ENCODE measurements at places on chromosomes 6 and 20.

- DNase-seq = no peak
These were observed 42.9 kb upstream of the FAM83D start for GRCh38 chr20:38883081-38883980.

DNA sequence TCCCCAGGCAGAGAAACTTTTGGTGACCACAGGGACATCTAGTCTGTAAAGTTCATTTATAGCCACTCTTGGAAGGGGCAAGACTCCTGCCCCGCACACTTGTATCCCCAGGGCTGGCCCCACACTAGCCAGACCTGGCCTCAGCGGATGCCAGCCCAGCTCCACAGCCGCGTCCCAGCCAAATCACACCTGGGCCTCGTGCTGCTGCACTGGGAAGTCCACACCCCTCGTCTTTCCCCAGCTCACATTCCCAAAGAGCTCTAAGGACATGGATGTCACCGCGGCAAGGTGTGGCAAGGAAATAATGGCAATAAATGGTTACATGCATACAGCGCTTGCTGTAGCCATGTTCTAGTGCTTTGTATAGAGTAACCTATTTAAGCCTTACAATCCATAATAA is 8.6 kb downstream of the IP6K3 start:
- no peak for DNase-seq

- DNase-seq = no peak
These were observed 441.4 kb downstream of the COL12A1 start for GRCh38 chr6:74764486-74764885.

DNA sequence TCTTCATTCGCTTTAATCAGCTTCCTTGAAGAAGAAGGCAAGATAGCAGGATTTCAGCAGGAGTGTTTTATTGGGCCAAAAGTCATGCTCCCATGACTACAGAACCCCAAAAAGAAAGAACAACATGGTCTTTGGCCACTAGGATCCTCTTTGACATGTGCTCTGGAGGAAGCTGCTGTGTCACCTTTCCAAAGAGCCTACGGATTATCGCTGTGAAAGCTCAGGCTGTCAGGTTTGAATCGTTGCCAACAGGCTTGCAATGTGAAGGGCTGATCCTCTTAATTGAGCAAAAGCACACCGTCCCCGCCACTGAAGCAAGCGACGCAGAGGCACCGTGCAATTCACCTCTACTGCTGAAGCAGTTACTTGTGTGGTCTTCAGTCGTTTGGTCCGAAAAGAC is 29.0 kb downstream of the MYLIP start:
- DNase-seq = no peak

DNA sequence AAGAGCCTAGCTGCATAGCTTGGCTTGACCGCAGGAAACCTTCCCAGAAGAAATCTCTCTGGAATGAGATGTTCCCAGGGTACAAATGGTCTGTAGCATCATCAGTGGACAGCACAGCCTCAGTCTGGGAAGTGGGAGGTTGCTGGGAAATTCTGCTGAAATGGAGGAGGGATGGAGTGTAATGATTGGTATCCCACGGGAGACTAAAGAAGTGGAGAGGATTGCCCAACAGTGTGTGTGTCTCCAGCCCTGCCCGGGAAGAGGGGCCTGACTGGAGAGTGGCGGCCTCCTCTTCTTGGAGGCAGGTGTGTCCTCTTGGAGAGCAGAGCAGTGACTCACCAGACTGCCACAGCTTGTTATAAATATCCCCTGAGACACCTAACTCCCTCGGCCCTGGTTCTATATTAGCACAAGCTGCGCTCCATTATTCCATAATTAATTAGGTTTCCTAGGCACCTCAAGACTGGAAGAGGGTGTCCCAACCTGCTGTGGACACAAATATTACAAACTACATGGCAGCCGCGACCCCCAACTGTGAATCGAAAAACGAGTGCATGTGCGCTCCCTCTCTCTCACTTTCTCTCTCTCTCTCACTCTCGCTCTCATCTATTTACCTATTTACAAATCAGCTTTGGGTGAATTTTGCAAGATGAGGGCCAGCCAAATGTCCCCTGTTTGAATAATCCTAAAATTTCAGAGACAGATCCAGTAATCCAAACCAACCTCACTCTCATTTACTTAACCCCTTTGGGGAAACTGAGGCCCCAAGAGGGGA is 68.8 kb downstream of the FGD2 start:
- DNase-seq = no peak

GRCh38 chr6:80235647-80236046 is 129.2 kb downstream of the BCKDHB start:
- no peak for DNase-seq

DNA sequence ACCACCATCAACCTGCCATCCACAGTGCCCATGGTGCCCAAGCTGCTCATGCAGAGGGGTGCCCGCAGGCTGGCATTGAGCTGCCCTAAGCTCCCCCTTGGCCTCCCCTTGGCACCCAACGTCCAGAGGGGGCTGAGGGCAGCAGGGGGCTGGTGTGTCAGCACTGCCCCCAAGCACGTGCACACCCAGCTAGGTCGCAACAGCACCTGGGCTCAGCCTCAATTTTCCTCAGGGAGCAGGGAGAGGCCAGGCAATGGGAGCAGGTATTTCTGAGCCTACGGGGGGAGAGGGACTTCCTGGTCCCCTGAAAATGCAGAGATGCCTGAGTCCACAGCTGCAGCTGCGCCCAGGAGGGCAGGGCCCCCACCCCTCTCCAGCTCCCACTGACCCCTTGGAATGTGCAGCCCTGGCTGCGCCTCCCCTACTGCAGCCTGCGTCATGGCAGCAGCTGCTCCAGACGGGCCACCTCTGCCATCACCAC is 204.2 kb downstream of the ANKRD60 start:
- no peak for DNase-seq

DNA sequence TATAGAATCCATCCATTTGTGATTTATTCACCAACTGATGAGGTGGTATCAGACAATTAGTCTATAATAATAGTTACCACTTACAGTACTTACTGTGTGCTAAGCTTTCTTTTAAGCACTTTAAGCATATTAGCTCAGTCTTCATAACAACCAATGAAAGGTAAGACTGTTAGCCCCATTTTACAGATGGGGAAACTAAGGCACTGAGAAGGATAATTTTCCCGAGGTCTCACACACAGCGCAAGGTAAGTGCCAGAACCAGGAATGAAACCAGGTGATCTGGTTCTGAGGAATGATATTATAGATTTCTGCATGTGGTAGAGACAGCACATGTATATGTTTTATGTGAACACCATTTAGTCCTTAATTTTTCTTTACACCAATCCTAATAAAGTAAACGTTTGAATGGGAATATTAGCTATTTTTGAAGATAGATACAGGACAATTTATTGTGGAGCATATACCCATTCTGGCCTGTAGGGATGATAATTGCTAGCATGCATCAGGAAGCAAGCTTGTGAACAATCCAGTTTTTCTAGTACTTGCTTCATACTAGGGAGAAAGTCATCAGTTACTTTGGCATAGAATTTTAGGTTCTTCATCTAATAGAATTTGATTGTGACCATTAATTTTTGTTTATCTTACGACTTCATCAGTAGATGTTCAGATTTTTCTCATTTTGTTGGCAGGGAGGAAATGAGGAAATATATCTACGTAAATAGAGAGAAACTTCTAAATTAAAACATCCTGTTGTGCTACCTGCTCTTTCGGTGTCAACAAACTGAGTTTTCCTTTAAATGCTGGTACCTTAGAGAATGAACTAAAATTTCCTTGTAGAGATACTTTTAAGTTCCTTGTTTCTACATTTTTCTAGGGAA is 3.0 kb downstream of the YWHAB start:
- no peak for DNase-seq

GRCh38 chr6:69106511-69106910 is 471.4 kb downstream of the ADGRB3 start:
- no peak for DNase-seq

GRCh38 chr6:53240139-53240538 is 91.5 kb upstream of the GCM1 start:
- DNase-seq = no peak

- no peak for DNase-seq
These were observed 68.8 kb downstream of the IBTK start for GRCh38 chr6:82178759-82179112.

- no peak for DNase-seq
These were observed 130.1 kb downstream of the NFATC2 start for GRCh38 chr20:51412333-51412871.

DNA sequence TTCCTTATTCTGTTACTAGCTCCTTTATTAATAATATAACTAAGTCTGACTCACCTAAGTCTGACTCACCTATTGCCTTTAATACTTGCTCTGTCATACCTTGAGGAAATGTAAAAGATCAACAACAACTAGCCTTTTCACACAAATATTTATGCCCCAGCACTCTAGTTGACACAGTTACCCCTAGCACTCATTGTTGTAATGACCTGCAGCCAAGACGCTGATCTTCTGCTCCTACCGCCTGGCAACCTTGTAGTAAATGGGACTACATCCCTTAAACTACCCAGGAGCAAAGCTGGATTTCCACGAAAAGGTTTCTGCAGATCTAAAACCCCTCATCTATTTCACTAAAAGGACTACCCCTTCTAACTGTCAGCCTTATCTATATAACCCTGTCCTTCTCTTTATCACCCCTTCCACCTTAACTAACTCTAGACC is 90.0 kb downstream of the PLG start:
- peak; percentile 75 for DNase-seq

DNA sequence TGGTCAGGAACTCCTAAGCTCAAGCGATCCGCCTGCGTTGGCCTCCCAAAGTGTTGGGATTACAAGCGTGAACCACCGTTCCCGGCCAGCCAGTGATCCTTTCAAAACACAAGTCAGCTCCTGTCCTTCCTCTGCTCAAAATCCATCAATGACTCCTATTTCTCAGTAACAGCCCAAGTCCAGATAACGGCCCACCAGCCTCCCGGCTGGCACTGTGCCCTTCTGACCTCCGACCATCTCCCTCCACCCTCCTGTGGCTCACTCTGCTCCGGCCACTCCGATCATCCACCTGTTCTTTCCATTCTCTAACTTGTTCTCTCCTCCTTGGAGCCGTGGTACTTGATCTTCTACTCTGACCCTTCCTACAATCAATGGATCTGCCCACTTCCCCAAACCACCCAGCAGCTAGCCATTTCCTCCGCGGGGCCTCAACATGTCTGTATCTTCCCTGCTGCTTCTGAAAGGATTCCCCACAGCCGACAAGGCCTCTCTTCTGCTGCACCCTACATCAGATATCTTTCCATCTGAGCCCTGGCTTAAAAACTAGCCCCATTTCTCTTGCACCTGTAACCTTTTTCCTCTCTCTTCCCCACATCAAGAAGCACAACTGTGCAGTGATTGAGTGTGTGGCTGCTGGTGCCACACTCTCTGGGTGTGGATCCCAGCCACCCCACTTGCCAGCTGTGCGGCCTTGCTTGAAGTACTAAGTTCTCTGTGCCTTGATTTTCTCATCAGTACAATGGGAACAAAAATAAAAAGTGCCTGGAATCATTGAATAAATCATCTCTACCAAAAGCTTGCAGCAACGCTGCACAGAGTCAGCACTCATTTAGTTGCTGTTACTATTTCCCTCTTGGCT is 6.1 kb upstream of the ZMYND8 start:
- DNase-seq = no peak

GRCh38 chr6:167513778-167514177 is 188.9 kb downstream of the TTLL2 start:
- DNase-seq = no peak

GRCh38 chr6:14932485-14933182 is 313.2 kb upstream of the JARID2 start:
- no peak for DNase-seq

DNA sequence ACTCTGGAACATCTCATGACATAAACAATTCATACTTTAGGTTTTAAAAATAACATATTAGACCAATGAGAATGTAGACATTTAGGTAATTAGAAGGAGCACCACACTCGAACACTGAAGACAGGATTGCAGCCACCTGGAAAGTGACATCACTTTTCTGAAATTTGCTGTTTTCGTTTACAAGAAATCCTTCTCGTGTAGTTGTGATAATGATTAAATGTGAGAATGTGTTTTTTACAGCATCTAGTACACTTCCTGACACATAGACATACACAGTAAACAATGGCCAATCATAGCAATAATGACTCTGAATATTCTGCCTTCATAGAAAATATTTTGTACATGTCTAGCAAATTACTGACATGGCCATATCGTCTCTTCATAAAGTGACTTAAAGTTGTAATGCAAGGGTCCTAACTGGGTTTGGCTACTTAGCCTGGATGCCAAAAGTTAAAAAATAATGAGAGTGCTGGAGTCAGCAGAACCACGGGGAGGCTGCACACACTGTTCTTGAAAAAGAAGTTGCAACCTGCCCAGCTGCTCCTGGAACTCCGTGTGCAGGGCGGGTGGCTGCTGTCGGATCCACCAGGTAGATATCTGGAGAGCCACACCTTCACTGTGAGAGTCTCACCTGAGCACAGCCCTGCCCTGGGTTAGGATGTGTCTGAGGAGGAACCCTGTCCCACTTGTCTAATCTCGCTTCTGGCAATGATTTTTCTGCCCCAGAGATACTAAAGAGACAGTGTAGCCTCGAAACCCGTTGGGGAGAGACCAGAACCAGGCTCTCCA is 212.9 kb downstream of the QKI start:
- DNase-seq = no peak

DNA sequence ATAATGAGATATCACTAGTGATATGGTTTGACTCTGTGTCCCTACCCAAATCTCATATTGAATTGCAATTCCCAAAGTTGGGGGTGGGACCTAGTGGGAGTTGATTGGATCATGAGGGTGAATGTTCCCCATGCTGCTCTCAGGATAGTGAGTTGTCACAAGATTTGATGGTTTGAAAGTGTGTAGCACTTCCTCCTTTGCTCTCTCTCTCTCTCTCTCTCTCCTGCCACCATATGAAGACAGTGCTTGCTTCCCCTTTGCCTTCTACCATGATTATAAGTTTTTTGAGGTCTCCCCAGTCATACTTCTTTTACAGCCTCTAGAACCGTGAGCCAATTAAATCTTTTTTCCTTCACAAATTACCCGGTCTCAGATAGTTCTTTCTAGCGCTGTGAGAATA is 1002.0 kb upstream of the ADGRB3 start:
- DNase-seq = no peak

- no peak for DNase-seq
These were observed 35.9 kb upstream of the RAB23 start for GRCh38 chr6:57257911-57258541.

- no peak for DNase-seq
These were observed 109.5 kb downstream of the MYLK4 start for GRCh38 chr6:2641044-2641725.

DNA sequence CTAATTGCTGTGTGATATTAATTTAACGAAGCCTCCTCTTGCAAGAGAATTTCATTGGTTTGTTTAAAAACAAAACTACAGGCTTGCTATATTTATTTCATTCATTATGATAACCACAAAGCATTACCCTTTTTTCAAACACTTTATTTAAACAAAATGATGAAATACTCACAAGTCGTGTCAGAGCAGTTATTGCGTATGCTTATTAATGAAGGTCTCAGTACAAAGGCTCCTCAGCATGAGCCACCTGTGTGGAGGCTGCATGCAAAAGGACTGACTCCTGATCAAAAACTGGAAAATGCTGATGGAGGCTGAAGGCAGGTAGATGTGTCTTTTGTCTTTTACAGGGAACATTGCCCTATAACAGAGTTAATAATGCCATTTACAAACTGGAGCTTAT is 130.5 kb downstream of the CRYBG1 start:
- DNase-seq = no peak

GRCh38 chr6:16816891-16817290 is 55.6 kb upstream of the ATXN1 start:
- no peak for DNase-seq

GRCh38 chr6:17964633-17965032 is 22.8 kb downstream of the KIF13A start:
- DNase-seq = no peak

GRCh38 chr6:15608396-15608795 is 54.4 kb downstream of the DTNBP1 start:
- peak; percentile 21 for DNase-seq
